ENCODE measurements at places on chromosomes 6 and 20.

- no peak for ATAC-seq
These were observed 33.3 kb upstream of the ADGRF4 start for GRCh38 chr6:47665112-47665511.

DNA sequence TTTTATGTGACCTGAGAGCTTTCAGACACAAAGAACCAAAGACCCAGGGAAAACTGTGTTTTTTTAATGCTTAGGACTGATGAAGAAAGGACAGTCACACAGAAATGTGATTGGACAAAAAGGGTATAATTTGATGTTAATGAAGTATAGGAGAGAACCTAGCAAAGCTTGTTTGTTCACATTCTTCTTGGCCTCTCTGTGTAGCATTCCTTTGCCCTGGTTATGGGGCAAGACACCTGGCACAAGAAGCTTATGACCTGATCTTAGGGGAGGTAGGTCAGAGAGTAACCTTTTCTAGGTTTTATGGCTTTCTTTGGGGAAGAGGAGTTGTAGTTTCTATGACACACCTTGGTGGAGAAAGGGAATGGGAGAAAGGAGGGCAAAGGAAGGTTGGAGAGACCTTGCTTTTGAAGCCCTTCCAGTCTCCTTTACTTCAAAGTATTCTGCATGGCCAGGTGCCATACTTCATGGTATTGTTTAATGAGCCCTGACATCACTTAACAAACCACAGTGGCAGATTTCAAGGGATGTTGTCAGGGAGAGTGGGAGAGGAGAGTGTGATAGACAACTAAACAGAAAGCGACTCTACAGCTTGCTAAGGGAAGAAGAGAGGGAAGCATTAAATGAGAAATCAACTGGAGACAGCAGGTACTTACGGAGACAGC, 701.8 kb upstream of the FLRT3 start:
- ATAC-seq: no peak

- ATAC-seq: no peak
These were observed 81.5 kb upstream of the CST7 start for GRCh38 chr20:24867556-24867955.

- no peak for ATAC-seq
These were observed 1.1 kb downstream of the CDC25B start for GRCh38 chr20:3797226-3797545.

DNA sequence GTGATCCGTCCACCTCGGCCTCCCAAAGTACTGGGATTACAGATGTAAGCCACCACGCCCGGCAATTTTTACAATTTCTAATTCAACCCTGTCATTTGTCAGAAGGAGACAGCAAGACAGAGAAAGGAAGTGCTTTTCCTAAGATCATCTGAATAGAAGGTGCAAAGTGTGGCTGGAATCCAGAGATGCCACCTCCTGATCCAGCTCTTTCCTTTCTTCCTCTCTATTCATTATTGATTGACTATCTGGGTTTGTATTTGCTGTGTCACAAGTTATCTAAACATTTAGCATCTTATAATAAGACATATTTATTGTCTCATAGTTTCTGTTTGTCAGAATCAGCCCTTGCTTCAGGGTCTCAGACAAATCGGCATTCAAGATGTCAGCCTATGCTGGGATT, 217.7 kb downstream of the BCAS1 start:
- ATAC-seq: no peak

DNA sequence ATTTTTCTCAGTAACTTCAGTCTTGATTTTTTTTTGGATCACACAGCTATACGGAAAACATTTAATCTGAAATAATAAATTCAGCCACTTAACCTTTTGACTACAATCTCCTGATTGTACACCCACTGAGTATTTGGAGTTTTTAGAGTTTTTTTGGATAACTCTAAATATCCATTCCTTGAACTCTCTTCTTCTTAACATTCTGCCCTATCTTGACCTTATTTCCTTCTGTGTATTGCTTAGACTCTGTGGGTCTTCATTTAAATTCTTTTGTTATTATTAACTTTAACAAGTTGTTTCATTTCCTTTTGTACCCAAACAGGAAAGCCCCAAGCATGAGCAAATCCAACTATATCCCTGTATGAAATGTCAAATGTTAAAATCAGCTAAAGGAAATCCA, 170.2 kb upstream of the PTCHD4 start:
- ATAC-seq: no peak

DNA sequence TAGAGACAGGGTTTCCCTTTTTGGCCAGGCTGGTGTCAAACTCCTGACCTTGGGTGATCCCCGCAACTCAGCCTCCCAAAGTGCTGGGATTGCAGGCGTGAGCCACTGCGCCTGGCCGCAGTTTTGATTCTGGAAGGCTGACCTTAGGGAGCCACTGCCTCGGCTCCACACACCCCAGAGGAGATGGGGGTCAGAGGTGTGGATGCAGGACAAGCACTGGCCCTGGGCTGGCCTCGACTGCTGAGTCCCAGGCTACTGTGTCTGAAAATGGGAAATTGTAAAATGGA, 1.5 kb downstream of the ZBP1 start:
- ATAC-seq: no peak

- ATAC-seq: no peak
These were observed 21.1 kb downstream of the PPP1R14C start for GRCh38 chr6:150163970-150164369.

DNA sequence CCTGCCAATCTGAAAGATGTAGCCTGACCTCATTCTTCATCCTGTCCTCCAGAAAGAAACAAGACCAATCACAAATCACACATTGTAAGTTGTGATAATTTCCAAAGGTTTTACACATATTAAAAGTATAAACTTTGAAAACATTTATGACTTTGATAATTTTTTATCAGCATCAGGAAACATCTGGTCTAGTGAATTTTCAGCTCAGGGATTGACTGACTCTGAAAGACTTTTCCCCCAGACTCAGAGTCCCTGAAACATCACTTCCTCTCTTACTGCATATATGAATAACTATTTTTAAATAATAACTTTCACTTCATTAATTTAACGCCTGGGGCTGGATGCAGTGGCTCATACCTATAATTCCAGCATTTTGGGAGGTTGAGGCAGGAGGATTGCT, 48.5 kb upstream of the SSTR4 start:
- no peak for ATAC-seq

DNA sequence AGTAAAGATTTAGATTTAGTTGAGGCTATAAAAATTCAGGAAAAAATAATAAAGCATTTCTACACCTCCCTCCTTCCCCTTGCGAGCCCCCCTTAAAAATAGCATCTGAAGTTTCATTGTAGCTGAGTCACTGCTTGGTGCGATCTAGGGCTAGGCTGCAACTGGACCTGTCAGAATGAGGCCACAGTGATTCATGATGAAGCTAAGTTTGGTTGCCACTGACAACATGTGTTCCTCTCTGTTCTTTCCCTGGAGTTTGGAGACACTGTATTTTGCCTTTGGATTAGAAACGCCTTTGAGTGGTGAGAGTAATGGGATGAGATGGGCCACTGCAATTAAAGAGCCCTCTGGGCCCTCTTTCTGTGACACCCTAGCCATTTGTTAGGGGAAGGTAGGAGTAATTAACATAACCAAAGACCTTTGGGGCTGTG, 334.1 kb downstream of the NRN1 start:
- no peak for ATAC-seq

- no peak for ATAC-seq
These were observed 242.8 kb upstream of the TCF21 start for GRCh38 chr6:133645966-133646740.
